Uterus (tissue), 4 donors: ENCODE measurements at places on chromosomes 7 and 10.

DNA sequence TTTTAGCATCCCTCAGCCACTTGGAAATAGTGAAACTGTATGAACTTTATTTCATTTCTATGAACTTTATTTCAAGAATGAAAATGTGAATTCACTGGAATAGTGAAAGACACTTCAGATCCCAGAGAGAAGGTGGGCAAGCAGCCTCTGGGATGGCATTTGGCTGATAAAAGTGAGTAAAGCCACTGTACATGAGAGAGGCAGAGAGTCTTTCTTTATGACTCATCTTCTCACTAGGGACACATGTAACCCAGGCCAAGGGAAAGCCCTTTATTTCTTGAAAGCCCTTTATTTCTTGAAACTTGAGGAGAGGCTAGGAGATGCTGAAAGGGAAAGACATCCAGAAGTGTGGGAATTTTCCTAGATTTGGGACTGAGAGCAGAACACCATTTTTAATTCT, 148.9 kb upstream of the SMIM30 start:
- DNase-seq: no peak

GRCh38 chr7:20310301-20310700, 20.4 kb upstream of the ITGB8 start:
- no peak for DNase-seq

GRCh38 chr7:36784991-36785940, 61.0 kb upstream of the AOAH start:
- no peak for DNase-seq

- no peak for DNase-seq
Observed at GRCh38 chr7:2190531-2190930, 42.2 kb downstream of the MAD1L1 start.

GRCh38 chr7:7620644-7621210, 19.8 kb upstream of the UMAD1 start:
- no peak for DNase-seq

DNA sequence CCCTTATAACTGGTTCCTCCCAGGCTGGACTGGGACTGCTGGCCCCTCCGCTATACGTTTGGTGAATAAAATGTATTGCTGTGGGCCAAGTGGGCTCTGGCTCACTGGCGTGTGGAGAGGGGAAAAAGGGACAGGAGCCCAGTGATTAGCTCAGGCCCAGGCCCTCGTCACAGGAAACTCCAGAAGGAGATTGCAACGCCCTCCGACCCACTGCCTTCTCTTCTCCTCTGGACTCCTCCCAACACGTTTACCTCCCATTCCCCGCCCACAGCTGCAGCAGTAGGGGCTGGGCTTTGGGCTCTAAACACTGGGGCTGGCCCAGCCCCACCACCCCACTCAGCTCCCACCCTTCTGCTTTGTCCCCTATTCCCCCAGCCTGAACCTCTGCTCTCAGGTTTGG, 173.9 kb downstream of the NEURL1 start:
- DNase-seq: peak; percentile 60
